Osteocyte (in vitro differentiated cells): ENCODE measurements at places on chromosomes 11 and 22. TPM values are rescaled to one million over a fixed set of nuclear protein-coding genes. Genes with fewer than 3 reads are reported as not detected.

MYBPC3 gene
- total RNA-seq: not detected in 2 replicates

KCNQ1OT1 gene
- total RNA-seq: 3.4 and 3.9 TPM in 2 replicates

SERPING1 gene
- 19.9 and 21.9 TPM in 2 replicates for total RNA-seq

PNPLA3 gene
- 1.2 and 3.0 TPM in 2 replicates for total RNA-seq

KRTAP5-2 gene
- total RNA-seq: not detected in 2 replicates

KCTD17 gene
- 35.8 and 39.6 TPM in 2 replicates for total RNA-seq

IGLL1 gene
- total RNA-seq: not detected in 2 replicates

ACTN3 gene
- 0.11 TPM in 1 of 2 replicates, not detected in the other for total RNA-seq

DNA sequence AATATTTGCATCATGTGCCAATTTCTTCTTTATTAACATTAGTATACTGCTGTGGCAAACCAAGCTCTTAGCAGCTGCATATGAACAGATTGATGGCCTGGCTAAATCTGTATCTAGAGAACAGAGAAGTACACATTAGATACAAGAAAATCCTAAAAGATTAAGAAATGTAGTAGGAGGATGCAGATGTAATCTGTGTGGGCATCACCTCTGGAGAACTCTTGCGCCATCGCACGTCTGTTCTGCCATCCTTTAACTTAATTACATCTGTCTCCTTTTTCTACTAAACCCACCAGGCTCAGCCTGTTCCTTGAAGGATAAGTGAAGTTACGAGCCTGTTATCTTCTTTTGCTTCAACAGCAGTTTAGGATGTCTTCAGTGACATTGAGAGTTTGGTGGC is 196.4 kb upstream of the PITPNB start:
- peaks cover 43% of the 10 kb centered on the region for H3K4me1 ChIP-seq
- H3K36me3 ChIP-seq: no peaks in the 10 kb centered on the region
- H3K27me3 ChIP-seq: no peaks in the 10 kb centered on the region
- H3K4me3 ChIP-seq: no peak overlapping the region

GRCh38 chr11:65159012-65159411 is 11.0 kb upstream of the SPDYC start:
- no peak for DNase-seq
- H3K36me3 ChIP-seq: no peaks in the 10 kb centered on the region
- H3K27me3 ChIP-seq: peaks cover 9% of the 10 kb centered on the region
- H3K4me1 ChIP-seq: no peaks in the 10 kb centered on the region

GRCh38 chr11:16363706-16364105 is 7.4 kb upstream of the SOX6 start:
- peaks cover 10% of the 10 kb centered on the region for H3K4me1 ChIP-seq
- H3K36me3 ChIP-seq: no peaks in the 10 kb centered on the region
- no peaks in the 10 kb centered on the region for H3K27me3 ChIP-seq
- no peak overlapping the region for H3K27ac ChIP-seq

- H3K36me3 ChIP-seq: no peaks in the 10 kb centered on the region
- no peaks in the 10 kb centered on the region for H3K27me3 ChIP-seq
- no peak overlapping the region for H3K4me3 ChIP-seq
- no peak overlapping the region for H3K27ac ChIP-seq
- H3K4me1 ChIP-seq: peaks cover 44% of the 10 kb centered on the region
Measured at GRCh38 chr11:48052183-48053044, 72.1 kb downstream of the PTPRJ start.

- no peaks in the 10 kb centered on the region for H3K27me3 ChIP-seq
- DNase-seq: no peak
- H3K4me1 ChIP-seq: peaks cover 8% of the 10 kb centered on the region
- H3K36me3 ChIP-seq: no peaks in the 10 kb centered on the region
Measured at GRCh38 chr11:299081-299891, at the start of gene IFITM5. TSS of gene IFITM5 (minus strand) at chr11:299526. CDS start at chr11:299490, 36 bp downstream.

- DNase-seq: no peak
- peaks cover 47% of the 10 kb centered on the region for H3K36me3 ChIP-seq
- H3K27ac ChIP-seq: no peak overlapping the region
- H3K4me3 ChIP-seq: no peak overlapping the region
- no peaks in the 10 kb centered on the region for H3K27me3 ChIP-seq
- H3K4me1 ChIP-seq: peaks cover 53% of the 10 kb centered on the region
Measured at GRCh38 chr11:130455483-130456127, 7.2 kb downstream of the ADAMTS15 start.

- H3K36me3 ChIP-seq: no peaks in the 10 kb centered on the region
- no peak for DNase-seq
- peaks cover 21% of the 10 kb centered on the region for H3K4me1 ChIP-seq
- peaks cover 20% of the 10 kb centered on the region for H3K27me3 ChIP-seq
Measured at GRCh38 chr11:119332111-119332765, 2.1 kb upstream of the RNF26 start.

- DNase-seq: peak; percentile 72
- no peak overlapping the region for H3K27ac ChIP-seq
- no peaks in the 10 kb centered on the region for H3K36me3 ChIP-seq
Measured at GRCh38 chr11:130216591-130217132, 57.1 kb downstream of the ST14 start.

DNA sequence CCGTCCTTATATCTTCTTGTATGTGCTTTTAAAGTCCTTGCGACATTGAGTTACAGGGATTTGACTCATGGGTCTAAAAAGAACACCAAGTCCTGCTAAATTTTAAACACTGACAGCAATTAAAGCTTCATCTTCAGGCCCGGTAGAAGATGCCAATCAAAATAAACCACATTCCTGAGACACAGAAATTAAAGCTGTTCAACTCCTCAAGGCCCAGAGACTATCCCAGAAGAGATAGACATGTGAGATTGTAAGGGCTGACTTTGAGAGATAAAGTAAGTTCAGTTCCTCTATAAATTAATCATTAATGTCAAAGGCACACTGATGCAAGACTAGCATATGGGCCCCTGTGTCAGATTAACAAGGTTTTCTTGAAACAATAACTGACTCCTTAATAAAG is 49.8 kb downstream of the OSBPL5 start:
- H3K4me1 ChIP-seq: no peaks in the 10 kb centered on the region
- H3K4me3 ChIP-seq: no peak overlapping the region
- peaks cover 44% of the 10 kb centered on the region for H3K36me3 ChIP-seq
- no peaks in the 10 kb centered on the region for H3K27me3 ChIP-seq
- H3K27ac ChIP-seq: no peak overlapping the region

DNA sequence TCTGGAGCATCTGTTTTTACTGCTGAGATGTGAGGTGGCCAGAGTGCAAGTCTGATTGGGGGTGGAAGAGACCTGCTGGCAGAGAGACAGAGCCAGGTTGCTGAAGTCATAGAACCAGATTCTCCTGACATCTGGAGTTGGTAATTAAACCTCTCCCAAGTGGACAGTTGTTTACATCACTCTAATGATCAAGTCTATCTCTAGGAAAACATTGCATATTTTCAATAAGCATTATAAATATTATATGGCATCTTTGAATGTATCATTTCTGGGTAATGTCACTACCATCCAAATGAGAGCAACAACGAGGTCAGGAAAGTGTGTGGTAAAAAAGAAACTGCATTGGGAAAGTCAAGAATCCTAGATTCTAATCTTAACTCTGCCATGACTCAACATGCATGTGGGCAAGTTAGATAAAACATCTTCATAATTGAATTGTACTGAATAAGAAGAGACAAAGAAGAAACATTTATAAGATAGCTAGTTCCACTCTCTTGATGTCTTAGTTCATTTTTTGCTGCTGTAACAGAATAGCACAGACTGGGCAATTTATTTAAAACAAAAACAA is 351.2 kb upstream of the API5 start:
- no peaks in the 10 kb centered on the region for H3K27me3 ChIP-seq
- no peak overlapping the region for H3K27ac ChIP-seq
- H3K36me3 ChIP-seq: no peaks in the 10 kb centered on the region
- DNase-seq: no peak

- no peaks in the 10 kb centered on the region for H3K36me3 ChIP-seq
- H3K27ac ChIP-seq: no peak overlapping the region
- no peak for DNase-seq
- no peak overlapping the region for H3K4me3 ChIP-seq
- peaks cover 11% of the 10 kb centered on the region for H3K4me1 ChIP-seq
- H3K27me3 ChIP-seq: peaks cover 4% of the 10 kb centered on the region
Measured at GRCh38 chr11:1370186-1371025, 19.3 kb upstream of the BRSK2 start.

- no peaks in the 10 kb centered on the region for H3K36me3 ChIP-seq
- no peak overlapping the region for H3K4me3 ChIP-seq
- no peaks in the 10 kb centered on the region for H3K27me3 ChIP-seq
- peaks cover 59% of the 10 kb centered on the region for H3K4me1 ChIP-seq
- H3K27ac ChIP-seq: no peak overlapping the region
- no peak for DNase-seq
Measured at GRCh38 chr11:12282676-12283075, 94.7 kb upstream of the PARVA start.

DNA sequence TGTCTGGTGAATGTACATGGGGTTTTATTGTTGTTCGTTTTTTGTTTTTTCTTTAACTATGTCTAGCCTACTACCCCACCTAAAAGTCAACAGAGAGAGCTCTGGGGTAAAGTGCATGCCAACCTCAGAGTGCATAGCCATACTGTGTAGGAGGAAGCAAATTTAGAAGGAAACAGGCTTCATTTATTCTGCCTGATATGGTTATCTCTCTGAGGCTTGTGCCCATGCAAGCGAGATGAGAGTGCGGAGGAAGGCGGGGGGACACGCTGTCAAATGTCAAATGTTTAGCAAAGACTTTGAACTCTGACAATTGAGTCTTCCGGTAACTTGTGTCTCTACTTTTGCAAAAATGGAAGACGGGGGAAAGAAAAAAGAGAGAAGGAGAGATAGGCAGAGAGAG is 295.5 kb downstream of the ETS1 start:
- no peaks in the 10 kb centered on the region for H3K27me3 ChIP-seq
- no peak overlapping the region for H3K4me3 ChIP-seq
- H3K4me1 ChIP-seq: peaks cover 53% of the 10 kb centered on the region
- DNase-seq: no peak
- peak overlapping the region; percentile 23 for H3K27ac ChIP-seq
- H3K36me3 ChIP-seq: no peaks in the 10 kb centered on the region

GRCh38 chr11:45319077-45319476 is 32.9 kb upstream of the SYT13 start:
- no peaks in the 10 kb centered on the region for H3K4me1 ChIP-seq
- H3K4me3 ChIP-seq: no peak overlapping the region
- H3K36me3 ChIP-seq: no peaks in the 10 kb centered on the region
- DNase-seq: no peak
- H3K27me3 ChIP-seq: peaks cover 71% of the 10 kb centered on the region
- no peak overlapping the region for H3K27ac ChIP-seq

DNA sequence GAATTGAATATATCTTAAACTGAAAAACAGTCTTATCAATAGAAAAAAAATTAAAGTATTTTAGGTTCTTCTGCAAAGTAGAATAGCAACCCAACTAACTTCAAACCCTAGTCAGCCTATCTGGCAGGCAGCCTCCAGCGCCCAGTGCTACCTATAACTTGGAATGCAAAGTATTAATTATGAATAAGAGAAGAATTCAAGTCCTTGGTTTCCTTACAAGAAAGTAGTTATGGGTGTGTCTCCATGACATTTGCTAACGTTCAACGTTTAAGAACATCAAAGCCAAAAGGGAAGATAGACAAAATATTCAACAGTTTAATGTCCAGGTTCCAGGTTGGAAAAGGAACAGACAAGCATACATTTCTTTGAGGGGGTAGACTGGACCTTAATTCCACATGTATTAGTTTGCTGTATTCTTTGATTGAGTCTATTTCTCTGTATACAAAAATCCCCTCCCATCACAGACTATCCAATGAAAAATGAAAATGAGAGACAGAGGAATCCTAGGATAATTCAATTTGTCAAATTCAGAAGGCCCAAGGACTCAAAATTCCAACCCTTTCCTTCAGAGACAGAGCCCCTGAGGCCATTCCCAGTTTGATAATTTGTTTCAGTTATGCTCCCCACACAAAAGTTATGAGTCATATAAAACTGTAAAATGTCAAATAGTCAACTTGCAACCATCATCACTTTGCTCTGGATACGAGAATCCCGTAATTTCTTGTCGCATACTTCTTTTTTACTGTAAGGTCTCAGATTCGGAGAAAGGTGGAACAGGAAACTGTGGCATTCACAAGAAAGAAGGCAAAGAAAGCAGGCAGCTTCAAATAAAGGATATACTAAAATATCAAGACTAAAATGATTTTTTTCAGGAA is 83.7 kb upstream of the CHRM4 start:
- H3K27me3 ChIP-seq: no peaks in the 10 kb centered on the region
- H3K4me3 ChIP-seq: no peak overlapping the region
- peaks cover 2% of the 10 kb centered on the region for H3K36me3 ChIP-seq
- H3K4me1 ChIP-seq: peaks cover 21% of the 10 kb centered on the region

DNA sequence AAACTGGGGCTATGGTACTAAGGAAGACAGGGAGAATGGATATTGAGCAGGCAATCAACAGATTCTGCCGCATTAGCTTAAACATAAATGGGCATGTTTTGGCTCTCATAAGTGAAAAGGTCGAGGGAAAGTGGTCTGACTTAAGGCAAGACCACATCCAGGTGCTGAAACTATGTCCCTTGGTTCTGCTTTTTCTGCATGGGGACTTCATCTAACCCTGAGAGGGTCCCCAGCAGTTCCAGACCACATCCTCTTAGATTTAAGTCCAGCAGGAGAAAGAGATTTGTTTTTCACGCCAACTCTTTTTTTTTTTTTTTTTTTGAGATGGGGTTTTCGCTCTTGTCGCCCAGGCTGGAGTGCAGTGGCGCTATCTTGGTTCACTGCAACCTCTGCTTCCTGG is 5.5 kb downstream of the RPS6KA4 start:
- peaks cover 32% of the 10 kb centered on the region for H3K36me3 ChIP-seq
- H3K27me3 ChIP-seq: no peaks in the 10 kb centered on the region
- no peak overlapping the region for H3K4me3 ChIP-seq
- no peak overlapping the region for H3K27ac ChIP-seq
